Activated naive CD4-positive, alpha-beta T cell (primary cell): ENCODE measurements at places on chromosomes 6 and 20.

DNA sequence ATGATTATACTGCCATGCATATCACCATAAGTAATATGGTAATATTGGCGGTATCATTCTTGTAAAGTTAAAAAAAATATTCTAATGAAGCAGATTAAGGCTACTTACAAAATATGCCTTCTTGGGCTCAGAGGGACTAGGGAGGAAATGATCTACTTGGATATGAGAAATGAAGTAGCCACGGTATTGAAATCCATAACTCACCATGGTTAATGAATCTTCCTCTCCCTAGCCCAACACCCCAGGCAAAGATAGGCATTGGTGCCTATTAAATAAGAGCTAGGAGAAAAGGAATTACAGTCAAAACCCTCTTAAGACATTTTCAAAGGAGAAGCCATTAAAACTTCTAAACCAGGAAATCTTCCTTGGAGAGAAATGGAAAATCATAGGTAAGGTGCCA is 280.5 kb downstream of the TFAP2B start:
- DNase-seq: no peak

DNA sequence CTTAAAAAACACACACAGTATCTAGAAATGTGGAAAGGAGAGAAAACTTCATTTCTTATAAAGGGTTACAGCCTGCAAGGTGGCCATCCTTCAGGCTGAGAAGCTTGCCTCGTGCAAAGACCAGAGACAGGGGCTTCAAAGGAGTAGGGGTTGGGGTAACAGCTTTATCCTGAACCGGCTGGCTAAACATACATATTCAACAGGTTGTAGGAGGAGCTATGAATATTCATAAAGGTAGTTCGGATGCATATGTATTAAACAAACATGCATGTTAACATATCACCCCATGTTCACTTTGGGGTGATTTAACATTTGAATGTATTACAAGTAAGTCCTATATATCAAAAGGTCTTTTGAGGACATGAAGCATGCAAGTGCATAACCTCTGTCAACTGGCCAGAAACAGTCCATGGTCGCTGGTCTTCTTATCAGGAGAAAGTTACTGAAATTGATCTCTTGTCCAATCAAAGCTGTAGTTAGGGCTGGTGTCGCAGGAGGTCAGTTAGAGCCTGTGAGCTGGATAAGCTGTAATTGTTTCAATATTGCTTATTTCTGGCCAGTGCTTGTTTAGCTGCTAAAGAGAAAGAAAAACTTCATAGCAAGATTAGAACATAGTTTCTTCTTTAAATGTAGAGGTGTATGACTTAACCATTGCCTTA is 2.3 kb upstream of the STMND1 start:
- no peak for DNase-seq

GRCh38 chr6:119201480-119201879 is 123.0 kb upstream of the FAM184A start:
- no peak for DNase-seq

DNA sequence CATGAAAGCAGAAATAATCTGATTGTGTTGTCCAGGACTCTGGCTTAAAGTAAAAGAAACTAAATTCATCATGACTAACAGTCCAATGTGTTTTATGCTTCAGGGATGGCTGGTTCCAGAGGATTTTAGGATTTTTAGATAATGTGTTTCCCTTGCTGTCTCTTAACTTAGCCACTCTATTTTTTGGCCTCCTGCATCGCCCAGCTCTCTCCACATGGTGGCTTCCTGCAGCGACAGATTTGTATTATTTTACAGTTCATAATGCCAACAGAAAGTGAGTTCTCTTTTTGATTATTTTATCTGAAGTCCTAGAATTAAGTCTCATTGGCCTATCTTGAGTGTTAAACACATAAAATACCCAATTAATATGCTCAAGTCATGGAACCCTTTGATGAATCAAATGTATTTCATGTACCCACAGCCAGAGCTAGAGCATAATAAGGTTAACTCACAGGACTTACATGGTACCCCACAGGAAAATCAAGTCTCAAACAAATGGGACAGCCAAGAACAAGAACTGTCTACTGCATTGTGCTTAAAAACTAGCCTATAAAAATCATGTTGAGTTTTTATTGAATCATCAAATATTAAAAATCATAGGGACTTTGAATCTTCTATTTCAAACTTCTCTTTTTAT is 582.5 kb downstream of the DOK5 start:
- DNase-seq: no peak

DNA sequence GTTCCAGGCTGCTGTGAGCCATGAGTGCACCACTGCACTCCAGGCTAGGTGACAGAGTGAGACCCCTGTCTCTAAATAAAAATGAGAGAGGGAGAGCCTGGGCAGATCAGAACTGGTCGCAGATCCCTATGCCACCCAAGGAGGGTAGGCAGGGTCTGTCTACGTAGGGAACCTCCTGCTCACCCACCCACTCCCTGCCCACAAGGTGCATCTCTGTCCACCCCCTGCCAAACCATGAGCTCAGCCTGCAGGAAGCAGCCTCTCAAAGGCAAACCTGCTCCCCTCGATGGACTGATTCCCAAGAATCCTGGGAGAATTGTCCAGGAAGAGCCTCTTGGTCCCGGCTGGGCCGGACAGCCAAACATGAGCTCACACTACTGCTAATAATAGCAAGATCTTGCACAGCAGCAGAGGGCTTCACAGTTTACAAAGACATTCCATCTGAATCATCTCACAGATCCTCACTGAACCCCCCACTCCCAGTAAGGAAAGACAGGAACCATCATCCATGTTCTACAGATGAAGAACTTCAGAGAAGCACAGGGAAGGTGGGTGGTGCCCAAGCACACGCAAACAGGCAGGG is 27.8 kb upstream of the TLDC2 start:
- no peak for DNase-seq
